ENCODE measurements at places on chromosomes 11 and 22. TPM values are rescaled to one million over a fixed set of nuclear protein-coding genes. Genes with fewer than 3 reads are reported as not detected.

DNA sequence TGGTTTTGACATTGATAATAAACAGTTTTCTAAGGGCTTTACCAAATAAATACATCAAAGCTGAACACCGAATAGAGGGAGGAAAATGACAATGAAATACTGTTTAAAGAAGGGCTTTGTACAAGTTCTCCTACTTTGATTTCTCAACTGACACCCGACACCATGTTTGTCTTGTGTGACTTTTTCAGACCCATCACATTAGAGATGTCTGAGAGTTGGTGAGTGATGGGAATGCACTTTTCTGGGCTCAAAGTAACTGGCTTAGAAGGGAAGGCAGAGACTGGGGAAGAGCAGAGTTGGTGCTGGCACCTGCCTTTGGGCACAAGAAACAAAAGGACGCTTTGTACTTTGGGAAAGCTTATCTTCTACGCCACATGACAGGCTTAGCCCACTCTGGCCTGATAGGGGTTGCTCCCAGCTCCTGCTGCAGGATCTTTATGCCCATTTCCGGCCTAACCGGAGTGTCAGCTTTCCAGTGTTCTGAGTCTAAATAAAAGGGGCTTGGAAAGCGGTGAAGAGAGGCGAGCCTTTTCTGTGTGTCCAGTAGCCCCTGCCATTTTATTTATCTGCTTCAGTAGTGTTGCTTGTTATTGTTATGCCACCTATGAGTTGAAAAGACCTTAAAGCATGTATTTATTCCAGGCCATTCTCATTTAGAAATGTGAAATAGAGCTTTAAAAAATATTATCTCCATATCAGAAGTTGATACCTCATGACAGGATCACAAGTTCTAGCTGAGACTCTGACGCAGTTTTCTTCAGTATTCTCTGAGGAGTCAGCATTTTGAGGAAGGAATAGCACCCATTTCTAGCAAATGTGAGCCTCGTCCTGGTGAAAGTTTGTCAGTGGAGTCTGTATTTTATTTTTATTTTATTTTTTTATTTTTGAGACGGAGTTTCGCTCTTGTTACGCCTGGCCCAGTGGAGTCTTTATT, 24.2 kb downstream of the KREMEN1 start:
- peaks cover under 1% of the 10 kb centered on the region for H3K36me3 ChIP-seq
- no peak overlapping the region for H3K27ac ChIP-seq
- peaks cover 33% of the 10 kb centered on the region for H3K27me3 ChIP-seq

DNA sequence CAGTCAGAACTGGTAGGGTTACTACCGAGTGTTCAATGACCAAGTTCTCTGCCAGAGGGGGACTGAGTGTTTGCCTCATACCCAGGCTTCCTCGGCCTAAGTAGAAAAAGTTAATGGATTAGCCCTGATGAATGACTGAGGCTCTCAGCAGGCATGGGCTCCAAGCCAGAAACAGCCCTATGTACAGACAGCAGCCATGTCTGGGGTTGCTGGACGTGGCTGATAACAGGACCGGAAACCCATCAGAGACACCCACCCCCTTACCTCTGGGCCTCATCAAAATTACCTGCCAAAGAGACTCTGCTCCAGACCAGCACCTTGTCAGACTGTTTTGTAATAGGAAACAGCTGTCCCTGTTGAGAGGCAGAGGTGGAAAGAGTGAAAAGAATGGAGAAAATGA, 351.4 kb downstream of the ETS1 start:
- no peaks in the 10 kb centered on the region for H3K27me3 ChIP-seq
- H3K4me3 ChIP-seq: no peak overlapping the region
- no peaks in the 10 kb centered on the region for H3K36me3 ChIP-seq
- H3K27ac ChIP-seq: no peak overlapping the region
- H3K4me1 ChIP-seq: peaks cover 14% of the 10 kb centered on the region

- peaks cover 26% of the 10 kb centered on the region for H3K4me1 ChIP-seq
- no peak for DNase-seq
- H3K36me3 ChIP-seq: peaks cover 5% of the 10 kb centered on the region
- no peaks in the 10 kb centered on the region for H3K27me3 ChIP-seq
- H3K27ac ChIP-seq: peak overlapping the region; percentile 91
- peak overlapping the region; percentile 51 for H3K4me3 ChIP-seq
These were observed 48.2 kb downstream of the UBASH3B start for GRCh38 chr11:122703541-122704272.

- H3K4me3 ChIP-seq: no peak overlapping the region
- no peak for DNase-seq
- H3K36me3 ChIP-seq: no peaks in the 10 kb centered on the region
- H3K27me3 ChIP-seq: no peaks in the 10 kb centered on the region
- no peak overlapping the region for H3K27ac ChIP-seq
These were observed 105.8 kb upstream of the ARHGAP42 start for GRCh38 chr11:100581318-100581717.

GRCh38 chr11:68503792-68504191, 43.2 kb downstream of the PPP6R3 start:
- no peak for DNase-seq
- peak overlapping the region; percentile 80 for H3K27ac ChIP-seq
- H3K27me3 ChIP-seq: no peaks in the 10 kb centered on the region
- H3K4me3 ChIP-seq: no peak overlapping the region
- peaks cover 4% of the 10 kb centered on the region for H3K36me3 ChIP-seq

DNA sequence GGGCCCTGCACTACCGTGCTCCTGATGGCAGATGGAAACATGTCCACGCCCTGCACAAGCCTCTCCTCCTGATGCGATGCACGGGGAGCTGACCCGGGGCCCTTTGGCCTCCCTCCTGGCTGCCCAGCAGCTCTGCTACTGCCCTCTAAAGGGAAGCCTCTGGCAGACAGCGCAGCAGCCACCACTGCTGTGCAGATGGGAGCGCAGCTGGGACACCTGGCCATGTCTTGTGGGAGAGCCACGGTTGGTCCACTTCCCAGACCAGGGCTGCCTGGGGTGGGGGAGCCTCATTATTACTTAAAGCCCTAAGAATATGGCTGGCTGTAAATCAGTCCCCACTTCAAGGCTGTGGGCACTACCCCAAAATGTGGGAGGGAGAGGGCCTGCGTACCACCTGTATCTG, 38.3 kb downstream of the TBX1 start:
- H3K4me3 ChIP-seq: no peak overlapping the region
- H3K27ac ChIP-seq: no peak overlapping the region
- H3K36me3 ChIP-seq: peaks cover 9% of the 10 kb centered on the region
- no peak for DNase-seq
- H3K27me3 ChIP-seq: no peaks in the 10 kb centered on the region
- H3K4me1 ChIP-seq: peaks cover 7% of the 10 kb centered on the region

GRCh38 chr11:27949951-27950738, 157.8 kb downstream of the KIF18A start:
- no peaks in the 10 kb centered on the region for H3K27me3 ChIP-seq
- no peaks in the 10 kb centered on the region for H3K36me3 ChIP-seq
- no peaks in the 10 kb centered on the region for H3K4me1 ChIP-seq
- DNase-seq: no peak
- H3K4me3 ChIP-seq: no peak overlapping the region
- H3K27ac ChIP-seq: no peak overlapping the region

OR10A2 gene
- not detected for total RNA-seq
